ENCODE measurements at places on chromosomes 11 and 22.

DNA sequence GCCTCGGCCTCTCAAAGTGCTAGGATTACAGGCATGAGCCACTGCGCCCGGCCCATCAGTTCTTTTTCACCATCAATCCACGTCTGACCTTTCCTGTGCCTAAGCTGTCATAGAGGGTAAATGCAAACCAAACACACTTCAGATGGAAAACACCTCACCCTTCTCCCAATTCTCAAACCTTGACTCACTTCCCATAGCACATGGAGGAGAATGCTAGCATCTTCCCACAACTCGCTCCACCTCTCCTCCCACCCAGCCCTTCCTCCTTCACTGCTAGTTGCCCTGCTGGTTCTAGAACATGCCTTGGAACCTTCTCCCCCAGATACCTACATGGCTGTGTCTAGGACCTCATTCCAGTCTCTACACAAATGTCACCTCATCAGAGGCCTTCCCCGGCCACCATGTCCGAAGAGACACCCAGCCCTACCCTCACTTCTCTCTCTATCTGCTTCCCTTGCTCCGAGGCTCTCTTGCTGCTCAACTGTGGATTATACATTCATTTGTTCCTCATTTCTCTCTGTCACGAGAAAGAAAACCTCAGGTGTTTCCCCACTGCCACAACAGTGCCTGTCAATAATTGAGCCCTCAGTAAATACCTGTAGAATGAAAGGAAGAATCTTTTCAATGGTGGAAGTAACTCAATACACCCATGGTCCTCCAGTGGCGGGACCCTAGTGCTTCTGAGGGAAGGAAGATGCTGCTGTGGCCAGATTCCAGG is 21.3 kb upstream of the NCF4 start:
- DNase-seq = no peak

DNA sequence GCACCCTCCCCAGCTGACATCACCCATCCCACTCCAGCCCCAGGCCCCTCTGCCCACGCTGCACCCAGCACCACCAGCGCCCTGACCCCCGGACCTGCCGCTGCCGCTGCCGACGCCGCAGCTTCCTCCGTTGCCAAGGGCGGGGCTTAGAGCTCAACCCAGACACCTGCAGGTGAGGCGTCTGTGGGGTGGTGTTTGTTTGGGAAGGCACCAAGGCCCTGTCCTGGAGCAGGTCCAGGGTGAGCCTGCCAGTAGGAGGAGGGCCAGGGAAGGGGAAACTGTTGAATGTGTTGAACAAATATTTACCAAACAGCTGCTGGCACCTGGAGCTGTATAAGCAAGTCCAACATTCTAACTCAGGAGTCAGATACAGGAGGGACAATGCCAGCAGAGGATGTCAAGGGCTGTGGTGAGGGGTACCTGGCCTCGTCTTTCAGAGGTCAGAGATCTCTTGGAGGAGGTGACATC is 3.1 kb downstream of the VEGFB start:
- no peak for DNase-seq

DNA sequence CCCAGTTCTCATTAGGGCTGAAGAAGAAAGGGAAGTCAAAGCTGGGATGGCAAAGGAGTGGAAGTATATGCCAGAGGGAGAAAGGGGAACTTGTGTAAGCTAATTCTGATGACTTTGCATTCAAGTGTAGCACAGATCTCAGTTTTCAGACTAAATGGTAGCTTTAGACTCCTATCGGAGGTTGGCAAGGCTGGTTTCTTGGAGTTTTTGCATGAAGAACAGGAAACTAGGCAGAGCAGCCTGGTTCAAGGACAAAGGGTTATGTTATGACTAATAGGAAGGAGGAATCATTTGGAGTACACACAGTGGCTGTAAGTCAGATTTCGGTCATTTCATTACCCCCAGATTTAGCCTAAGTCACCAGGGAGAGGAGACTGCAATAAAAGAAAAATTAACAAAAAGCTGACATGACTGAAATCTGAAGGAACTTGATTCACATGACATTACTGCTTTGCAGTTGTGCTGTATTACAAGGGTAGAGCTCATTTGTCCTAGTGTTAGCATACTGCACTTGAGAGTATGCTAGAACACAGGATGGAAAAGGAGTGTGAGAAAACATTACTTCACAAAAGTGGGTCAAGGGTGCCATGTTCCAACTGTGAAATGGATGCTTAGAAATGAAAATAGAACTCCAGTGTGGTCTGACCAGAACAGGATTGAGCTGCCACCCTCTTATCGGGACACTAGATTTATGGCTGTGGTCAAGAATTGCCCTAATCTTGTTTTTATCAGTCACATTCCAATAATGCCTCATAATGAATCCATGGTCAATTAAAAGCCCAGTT is 23.6 kb downstream of the ADM start:
- no peak for DNase-seq

GRCh38 chr11:105975128-105975527 is 46.9 kb downstream of the MSANTD4 start:
- no peak for DNase-seq

- no peak for DNase-seq
Observed at GRCh38 chr11:83031127-83031526, 40.6 kb downstream of the RAB30 start.

GRCh38 chr11:60428517-60428916 is 855 bp upstream of the MS4A5 start:
- no peak for DNase-seq

- no peak for DNase-seq
Observed at GRCh38 chr11:114209343-114209742, 86.9 kb upstream of the NNMT start.

- DNase-seq = no peak
Observed at GRCh38 chr11:73629907-73630306, 16.5 kb upstream of the PLEKHB1 start.

DNA sequence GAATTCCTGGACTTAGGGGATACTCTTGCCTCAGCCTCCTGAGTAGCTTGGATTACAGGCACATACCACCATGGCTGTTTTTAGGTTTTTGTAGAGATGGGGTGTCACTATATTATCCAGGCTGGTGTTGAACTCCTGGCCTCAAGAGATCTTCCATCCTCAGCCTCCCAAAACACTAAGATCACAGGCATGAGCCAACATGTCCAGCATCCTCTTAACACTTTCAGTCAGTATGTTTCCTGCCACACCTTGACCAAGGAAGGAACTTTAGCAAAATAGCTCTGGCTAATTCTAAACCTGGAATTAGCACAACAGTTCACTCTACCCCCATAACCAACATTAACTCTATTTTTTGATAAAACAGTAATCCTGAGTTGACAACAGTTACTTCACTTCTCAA is 27.2 kb upstream of the DNAJB7 start:
- no peak for DNase-seq

- no peak for DNase-seq
Observed at GRCh38 chr11:74519710-74520109, 26.2 kb upstream of the LIPT2 start.

DNA sequence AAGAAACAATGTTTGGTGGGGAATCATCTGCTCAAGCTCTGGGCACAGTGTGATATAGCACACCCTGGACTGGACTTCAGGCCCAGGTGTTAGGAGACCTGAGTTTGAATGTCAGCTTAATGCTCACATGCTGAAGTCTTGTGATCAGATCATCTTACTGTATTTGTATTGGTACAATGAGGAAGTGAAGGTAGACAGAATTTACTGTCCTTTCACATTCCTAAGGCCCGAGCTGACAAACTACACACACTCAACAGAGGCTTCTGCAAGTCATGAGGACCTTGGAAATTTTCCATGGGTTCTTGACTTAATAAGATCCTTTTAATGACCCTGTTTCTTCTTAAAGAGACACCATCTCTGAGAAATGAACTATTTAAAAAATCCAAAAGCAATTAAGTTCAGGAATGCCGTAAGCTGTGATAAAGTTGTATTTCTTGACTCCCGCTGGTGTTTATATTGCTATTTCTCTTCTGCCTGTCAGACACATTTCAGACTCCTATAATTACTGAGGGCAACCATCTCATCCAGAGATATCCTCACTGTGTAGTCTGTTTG is 802.0 kb downstream of the DLG2 start:
- DNase-seq = no peak

DNA sequence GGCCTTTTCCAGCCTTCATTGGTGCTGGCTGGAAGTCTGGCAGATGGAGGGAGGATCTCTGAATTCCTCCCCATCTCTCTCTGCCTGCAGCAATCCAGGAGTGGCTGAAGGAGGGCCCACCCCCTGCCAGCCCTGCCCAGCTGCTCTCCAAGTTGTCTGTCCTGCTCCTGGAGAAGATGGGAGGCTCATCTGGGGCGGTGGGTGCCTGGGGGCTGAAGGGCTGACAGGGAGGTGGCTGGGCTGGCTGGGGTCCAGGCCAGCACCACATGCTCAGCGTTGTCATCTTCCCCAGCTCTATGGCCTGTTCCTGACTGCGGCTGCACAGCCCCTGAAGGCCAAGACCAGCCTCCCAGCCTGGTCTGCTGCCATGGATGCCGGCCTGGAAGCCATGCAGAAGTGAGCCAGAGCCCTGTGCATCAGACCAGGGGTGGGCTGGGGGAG is 12.2 kb downstream of the TKFC start:
- peak; percentile 30 for DNase-seq

DNA sequence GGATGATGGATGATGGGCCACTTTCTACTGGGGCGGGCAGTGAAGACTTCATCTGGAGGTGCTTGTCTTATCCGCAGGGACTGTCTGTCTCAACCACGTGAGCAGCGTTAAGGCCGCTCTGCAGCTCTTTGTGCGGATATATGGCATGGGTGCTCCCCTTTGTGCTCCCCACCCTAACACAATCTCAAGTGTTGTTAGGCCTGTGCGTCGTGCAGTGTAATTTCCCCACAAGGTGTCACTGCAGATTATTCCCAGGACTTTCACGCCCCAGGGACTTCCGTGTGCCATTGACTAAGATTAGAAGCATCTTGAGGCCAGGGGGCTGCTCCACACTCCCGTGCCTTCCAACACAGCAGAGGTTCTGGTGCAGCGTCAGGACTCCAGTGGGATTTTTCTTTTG is 65.3 kb downstream of the TBC1D22A start:
- DNase-seq = no peak

GRCh38 chr11:35247863-35248262 is 108.9 kb downstream of the CD44 start:
- no peak for DNase-seq

GRCh38 chr11:130434521-130435223 is 6.3 kb upstream of the ADAMTS8 start:
- DNase-seq = peak; percentile 86

Measured in amygdala (tissue), 56 donors.